ENCODE measurements at places on chromosomes 1 and 21.
A peak's percentile ranks its signal among the peaks of the same experiment; 100 is the strongest.

- ATAC-seq, result no peak
Observed at GRCh38 chr21:33151941-33152731, 77.6 kb upstream of the IFNAR2 start.

- peak; percentile 48 for ATAC-seq
Observed at GRCh38 chr1:62337706-62338631, 18.7 kb upstream of the KANK4 start.

DNA sequence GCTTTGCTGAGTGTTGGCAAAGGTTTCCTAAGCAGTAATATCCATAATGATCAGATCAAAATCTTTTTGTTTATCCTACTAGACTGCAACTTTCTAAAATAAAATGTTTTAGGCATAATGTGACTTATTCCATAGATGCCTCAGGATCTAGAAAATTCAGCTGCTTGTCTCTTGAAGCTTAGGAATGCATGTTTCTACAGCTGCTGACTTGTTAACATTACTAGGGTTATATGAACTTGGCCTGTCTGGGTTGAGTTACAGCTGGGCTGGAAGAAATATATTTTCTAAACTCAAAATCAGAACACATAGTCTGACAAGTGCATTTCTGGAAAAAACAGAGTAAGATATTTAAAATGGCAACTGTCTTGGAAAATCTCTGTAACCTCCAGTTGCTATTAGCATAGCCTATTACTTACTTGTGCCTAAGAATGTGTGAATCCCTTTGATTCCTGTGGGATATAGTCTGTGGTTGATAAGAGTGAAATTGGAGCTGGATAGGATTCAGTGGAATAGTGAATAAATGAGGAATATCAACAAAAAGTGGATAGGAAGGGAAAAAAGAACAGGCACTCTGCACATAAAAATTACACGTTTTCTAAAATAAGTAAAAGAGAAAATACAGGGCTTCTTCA lies 61.2 kb downstream of the RGS4 start:
- no peak for ATAC-seq

- no peak for ATAC-seq
Observed at GRCh38 chr1:11487196-11487751, 8.3 kb downstream of the DISP3 start.

- no peak for ATAC-seq
Observed at GRCh38 chr21:16455526-16455925, 725.7 kb downstream of the USP25 start.

All from esophagus mucosa (tissue), 1 donor.